ENCODE measurements at places on chromosomes 6 and 20. TPM values are rescaled to one million over a fixed set of nuclear protein-coding genes. Genes with fewer than 3 reads are reported as not detected.

The ZDHHC14 gene
- total RNA-seq = 14.2 TPM

DNA sequence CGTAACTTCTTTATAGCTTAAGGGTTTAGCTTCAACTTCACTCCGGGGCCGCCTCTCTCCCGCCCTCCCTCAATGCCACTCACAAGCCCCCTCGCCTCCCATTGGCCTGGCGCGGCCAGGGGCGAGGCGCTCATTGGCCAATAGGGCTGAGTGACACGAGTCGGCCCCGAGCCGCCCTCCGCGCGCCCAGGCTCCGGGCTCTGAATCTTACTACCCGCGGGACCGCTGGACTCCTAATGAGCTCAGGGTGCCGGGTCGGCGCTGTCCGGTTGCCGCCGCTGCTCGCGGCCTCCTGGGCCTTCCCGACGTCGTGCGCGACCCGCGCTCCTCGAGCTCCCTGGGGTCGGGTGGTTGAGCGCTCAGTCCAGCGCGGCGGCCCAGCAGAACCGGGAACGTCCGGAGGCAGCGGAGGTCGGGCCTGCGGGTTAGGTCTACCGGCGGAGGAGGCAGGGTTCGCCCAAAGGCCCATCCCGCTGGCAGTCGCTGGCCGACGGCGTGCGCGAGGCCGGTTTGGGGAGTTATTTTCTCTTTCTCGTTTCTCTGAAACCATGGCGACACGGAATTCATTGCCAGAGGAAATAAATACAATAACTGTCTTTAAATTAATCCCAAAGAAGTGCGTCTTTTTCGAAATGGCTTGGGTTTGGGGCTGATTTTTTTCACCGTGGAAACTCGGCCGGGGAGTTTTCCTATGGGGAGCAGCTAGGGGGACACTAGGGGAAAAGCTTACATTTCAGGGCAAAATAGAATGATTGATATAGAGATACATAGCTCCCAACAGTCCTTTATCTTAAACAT, at the start of gene SIM1:
Gene SIM1, minus strand, starts transcription at position 19 of the 798 bp plus-strand sequence. CDS start 1,453 bp downstream, outside the sequence.
- DNase-seq = peak; percentile 54

The ATXN1 gene
- 38.8 TPM for total RNA-seq

The ZNF165 gene
- 1.4 TPM for total RNA-seq

- DNase-seq = no peak
These were observed 60.7 kb downstream of the GRIK2 start for GRCh38 chr6:101454106-101454676.

DNA sequence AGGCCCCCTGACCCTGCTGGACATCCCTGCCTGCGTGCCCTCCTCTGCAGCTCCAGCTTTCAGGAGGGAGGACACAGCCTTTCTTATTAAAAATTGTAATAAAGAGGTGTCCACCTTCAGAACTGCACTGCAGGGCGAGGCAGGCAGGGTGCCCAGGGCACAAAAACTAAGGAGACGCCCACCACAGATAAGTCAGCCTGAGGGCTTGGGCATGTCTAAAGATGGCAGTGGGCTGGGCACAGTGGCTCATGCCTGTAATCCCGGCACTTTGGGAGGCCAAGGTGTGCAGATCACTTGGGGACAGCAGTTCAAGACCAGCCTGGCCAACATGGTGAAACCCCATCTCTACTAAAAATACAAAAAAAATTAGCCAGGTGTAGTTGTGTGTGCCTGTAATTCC, 7.0 kb upstream of the C20orf144 start:
- no peak for DNase-seq

GRCh38 chr20:1478566-1478965, 11.9 kb upstream of the NSFL1C start:
- DNase-seq = no peak

- DNase-seq = no peak
These were observed 916 bp upstream of the PPP1R11 start for GRCh38 chr6:30066082-30066481.

- peak; percentile 38 for DNase-seq
These were observed 220.2 kb upstream of the EXOC2 start for GRCh38 chr6:912871-913835.

GRCh38 chr20:12111431-12112088, 193.9 kb downstream of the BTBD3 start:
- no peak for DNase-seq

GRCh38 chr6:74114428-74114827, 418.4 kb downstream of the CD109 start:
- no peak for DNase-seq

The SLC22A7 gene
- total RNA-seq = 0.36 TPM

DNA sequence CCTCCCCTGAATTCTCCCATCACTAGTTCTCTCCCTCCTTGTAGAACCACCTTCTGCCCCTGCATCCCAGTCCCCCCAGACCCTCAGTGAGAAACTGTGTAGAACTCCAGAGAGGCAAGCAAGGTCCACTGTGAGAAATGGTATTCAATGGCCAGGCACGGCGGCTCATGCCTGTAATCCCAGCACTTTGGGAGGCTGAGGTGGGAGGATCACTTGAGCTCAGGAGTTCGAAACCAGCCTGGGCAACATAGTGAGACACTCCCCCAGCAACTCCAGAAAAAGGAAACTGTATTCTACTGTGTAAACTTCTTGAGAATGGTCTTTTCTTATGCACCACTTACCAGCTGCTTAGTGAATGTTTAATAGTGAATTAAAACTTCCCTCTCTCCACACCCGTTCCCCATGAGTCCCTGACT, 8.2 kb upstream of the CD83 start:
- no peak for DNase-seq

- no peak for DNase-seq
These were observed 2.9 kb upstream of the BMP7 start for GRCh38 chr20:57269148-57269984.

- DNase-seq = no peak
These were observed 104.9 kb downstream of the FOXO3 start for GRCh38 chr6:108665495-108666196.
